Stimulated activated CD8-positive, alpha-beta memory T cell treated with anti-CD3 and anti-CD28 coated beads, Interleukin-12 subunit alpha, Interleukin-12 subunit beta, amount 100 ng/mL, for 1 hour (primary cell): ENCODE measurements at places on chromosomes 2 and 18.

DNA sequence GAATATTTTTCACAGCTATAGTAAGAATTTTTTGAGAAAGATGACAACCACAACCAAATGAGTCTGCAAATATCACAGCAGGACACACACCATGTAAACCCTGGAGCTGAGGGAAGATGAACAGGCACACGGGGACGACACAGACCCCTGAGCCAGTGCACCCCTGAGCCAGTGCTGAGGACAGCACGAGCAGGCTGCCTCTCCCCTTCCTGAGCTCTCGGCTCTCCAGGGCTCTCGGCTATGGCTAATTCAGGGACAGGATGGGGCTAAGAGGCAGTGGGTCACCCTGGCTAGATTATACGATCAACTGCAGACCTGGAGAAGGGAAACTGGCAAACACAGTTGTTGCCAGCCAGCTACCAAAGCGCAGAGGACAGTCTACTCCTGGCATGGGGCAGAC lies 41.4 kb downstream of the TGFBRAP1 start:
- DNase-seq: no peak

DNA sequence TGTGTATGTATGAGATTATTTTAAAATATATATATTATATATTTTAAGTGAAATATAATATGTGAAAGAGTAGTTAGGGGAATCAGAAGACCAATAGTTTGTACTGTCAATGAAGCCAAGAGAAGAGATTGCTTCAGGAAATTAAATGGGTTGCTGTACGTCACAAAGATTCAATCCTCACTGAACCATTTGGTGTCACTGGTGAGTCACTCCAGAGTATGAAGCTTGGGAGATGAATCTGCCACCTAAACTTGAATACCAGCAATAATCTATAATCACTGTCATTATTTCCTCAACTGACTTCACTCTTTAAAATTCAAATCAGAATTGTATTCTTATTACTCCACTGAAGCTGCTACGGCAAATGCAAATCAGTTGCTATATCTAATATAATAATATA lies 41.9 kb upstream of the SCN9A start:
- DNase-seq: no peak

DNA sequence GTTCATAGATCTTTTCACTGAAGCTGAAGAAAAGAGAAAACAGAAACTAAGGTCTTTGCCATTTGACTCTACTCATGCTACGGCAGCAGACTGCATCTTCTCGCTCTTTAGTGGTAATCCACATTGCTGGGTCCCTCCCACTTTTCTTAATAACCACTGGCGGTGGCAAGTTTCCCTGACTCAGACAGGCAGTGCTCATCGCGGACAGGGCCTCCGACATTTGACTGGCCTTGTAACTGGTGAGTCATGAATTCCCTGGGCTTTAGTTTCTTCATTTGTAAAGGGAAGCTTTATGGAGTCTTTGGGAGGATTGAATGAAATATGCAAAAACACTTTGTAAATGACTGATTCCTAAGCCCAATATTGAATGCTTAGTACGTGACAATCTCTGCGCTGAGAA lies 238.2 kb upstream of the RBBP8 start:
- DNase-seq: no peak

DNA sequence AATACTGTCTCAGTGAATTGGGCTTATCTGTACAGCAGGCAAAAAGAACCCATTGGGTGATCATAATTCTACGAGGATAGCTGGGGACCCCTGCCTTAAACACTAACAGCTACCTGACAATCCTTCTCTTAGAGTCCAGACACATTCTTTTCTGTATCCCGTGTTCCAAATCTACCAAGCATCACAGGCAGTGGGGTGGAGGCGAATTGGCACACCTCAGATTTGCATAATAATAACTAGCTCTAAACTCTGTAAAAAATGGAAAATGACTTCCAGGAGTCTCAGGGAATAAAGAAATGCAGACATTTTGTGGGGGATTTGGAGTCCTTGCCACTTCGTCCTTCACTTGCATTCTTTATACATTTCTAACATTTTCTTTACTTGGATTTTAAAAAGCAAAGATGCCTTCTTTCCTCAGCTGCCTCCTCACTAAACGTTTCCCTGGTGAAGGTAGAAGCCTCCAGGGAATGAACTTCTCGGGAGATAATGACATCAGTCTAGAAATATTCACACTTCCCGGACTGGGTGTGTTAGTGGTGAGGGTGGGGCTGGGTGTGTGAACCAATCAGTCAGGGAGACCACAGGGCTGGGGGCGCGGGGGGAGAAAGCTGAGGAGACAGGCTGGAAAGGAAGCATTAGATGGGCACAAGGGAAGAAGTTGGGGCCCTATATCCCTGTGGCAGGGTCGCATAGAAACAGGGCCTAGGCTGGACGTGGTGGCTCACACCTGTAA lies 59.1 kb upstream of the BOD1L2 start:
- DNase-seq: no peak

DNA sequence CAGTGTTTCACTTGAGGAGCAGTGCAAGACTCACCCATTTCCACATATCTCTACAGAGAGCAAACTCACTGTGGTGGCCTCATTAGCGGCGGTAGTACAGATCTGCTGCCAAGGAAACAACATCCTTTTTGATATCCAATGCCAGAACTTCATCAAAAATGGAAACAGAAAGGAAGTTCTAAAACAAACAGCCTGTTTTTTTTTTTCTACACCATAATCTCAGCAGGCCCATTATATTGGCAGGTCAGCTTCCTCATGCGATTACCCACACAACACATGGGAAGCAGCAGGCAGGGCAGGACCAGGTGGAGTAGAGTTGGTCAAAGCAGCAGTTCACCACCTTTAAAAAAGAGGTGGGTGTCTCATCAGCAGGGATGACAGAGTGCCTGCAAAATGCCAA lies 678.9 kb upstream of the CELF4 start:
- DNase-seq: no peak

GRCh38 chr2:135952891-135953290 lies 32.5 kb downstream of the DARS1 start:
- DNase-seq: no peak

DNA sequence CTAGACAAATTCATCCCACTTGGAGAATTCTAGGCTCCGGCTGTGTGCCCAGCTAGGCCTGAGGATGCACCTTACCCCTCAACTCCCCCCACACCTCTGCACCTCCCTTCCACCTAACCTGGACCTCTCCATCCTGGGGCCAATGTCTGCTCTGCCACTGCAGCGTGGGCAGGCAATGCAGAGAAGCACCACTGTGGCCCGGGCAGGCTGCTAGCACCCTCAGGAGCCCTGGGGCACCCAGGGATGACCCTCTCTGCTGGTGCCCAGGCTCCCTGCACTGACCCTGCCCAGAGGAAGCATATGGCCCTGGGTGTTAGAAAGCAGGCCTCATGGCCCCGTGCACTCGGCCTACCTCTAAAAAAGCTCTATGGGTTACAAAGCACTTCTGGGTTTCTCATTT lies 49.6 kb downstream of the ADCY3 start:
- no peak for DNase-seq

DNA sequence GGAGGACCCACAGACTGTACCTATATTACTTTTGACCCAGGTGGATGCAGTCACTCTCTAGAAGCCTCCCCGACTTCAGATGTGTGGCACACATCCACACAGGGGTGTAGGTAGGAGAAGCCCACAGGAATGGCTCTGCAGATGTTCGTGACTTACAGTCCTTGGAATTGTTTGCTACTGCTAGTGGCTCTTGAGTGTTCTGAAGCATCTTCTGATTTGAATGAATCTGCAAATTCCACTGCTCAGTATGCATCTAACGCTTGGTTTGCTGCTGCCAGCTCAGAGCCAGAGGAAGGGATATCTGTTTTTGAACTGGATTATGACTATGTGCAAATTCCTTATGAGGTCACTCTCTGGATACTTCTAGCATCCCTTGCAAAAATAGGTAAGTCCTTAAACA lies 605 bp downstream of the SLC9A4 start:
- DNase-seq: no peak

GRCh38 chr2:156046900-156047299 lies 285.6 kb downstream of the NR4A2 start:
- no peak for DNase-seq

DNA sequence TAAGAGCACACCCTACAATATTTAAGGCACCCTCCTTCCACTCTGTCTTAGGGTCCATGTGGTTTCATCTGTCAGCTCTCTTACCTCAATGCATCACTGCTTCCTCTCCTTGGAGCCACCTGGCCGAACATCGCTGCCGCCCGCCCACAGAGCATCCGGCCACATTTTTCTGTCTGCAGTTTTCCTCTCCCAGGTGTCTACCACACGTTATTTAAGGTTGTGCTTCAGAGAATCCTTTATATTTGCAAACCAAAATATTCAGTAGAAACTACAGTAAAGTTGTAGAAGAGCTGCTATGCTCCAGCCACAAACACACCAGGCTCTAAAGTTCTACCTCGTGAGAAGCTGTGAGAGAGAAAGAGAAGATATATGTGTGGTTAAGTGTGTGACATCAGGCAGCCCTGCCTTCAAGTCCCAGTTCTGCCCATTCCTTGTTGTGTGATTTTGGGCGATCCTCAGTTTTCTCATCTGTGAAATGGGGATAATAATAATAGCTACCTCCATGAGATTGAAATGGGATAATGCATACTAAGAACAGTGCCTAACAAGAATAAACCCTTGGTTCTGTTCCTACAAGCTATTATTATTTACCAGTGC lies 4.9 kb upstream of the STK17B start:
- DNase-seq: peak; percentile 72

GRCh38 chr18:59963229-59963628 lies 63.4 kb downstream of the PMAIP1 start:
- no peak for DNase-seq

GRCh38 chr2:60216452-60216995 lies 336.9 kb downstream of the BCL11A start:
- DNase-seq: no peak

GRCh38 chr2:199760574-199760973 lies 90.4 kb downstream of the FTCDNL1 start:
- no peak for DNase-seq

GRCh38 chr18:22579271-22579670 lies 161.6 kb upstream of the CTAGE1 start:
- no peak for DNase-seq

DNA sequence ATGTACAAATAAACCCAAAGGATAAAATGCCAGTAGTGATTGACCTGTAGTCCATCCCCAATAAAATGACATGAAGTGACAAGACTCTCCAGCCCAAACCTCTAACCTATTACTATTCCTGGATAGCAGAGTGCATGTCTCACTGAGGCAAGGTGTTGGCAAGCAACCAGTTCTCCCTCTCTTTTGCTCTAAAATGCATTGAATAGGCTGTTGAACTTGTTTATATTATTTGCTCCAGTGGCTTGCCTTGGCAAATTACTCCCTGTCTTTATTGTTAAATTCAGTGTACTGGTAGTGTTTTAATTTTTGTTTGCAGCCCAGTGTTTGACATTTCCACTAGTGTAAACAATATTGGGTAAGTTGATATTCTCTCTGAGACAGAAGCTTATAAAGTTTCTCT lies 70.5 kb downstream of the CSRNP3 start:
- DNase-seq: no peak

DNA sequence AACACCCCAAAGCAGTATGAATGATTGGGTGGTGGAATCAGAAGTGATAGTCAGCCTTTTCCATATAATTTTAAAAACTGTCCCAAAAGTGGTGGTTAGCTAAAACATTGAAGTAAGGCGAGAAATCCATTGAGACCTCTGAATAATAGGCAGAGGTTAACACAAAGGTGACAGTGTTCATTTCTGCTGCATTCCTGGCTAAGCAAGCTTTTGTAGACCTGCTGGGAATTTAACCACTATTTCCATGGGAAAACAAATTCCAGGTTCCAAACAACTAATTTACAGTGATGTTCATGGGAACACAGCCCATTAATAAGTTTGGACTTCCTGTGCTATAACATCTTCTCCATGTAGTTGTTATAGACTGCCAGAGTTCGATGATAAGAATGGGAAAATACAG lies 6.3 kb upstream of the INO80D start:
- DNase-seq: no peak

DNA sequence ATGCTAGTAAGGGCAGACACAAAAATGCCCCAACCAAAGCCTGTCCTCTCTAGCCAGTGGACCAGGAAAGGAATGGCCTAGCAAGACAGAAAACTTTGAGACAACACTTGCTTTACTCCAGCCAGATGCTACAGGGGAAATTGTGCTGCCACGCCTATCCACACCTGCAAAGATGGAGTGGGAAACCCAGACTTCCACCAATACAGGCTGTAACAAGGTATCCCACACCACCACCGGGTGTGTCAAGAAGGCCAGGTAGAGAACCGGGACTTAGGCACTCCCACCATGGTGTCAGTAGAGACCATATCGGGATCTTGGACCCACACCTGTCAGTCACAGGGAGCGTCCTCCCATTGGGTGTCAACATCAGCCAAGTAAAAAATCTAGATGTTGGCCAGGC lies 16.2 kb upstream of the ESPNL start:
- DNase-seq: no peak

GRCh38 chr2:173572848-173573247 lies 218.2 kb downstream of the CDCA7 start:
- no peak for DNase-seq
